Right atrium auricular region (tissue), 2 donors: ENCODE measurements at places on chromosomes 11 and 22. TPM values are rescaled to one million over a fixed set of nuclear protein-coding genes. Genes with fewer than 3 reads are reported as not detected.

TMEM191C gene
- total RNA-seq: 1.3 TPM

CREB3L1 gene
- total RNA-seq: 15.1 TPM

THY1 gene
- 7.2 TPM for total RNA-seq

OLFML1 gene
- total RNA-seq: 4.6 TPM

DNAJC24 gene
- total RNA-seq: 10.0 TPM
